ENCODE measurements at places on chromosomes 7 and 10.
A peak's percentile ranks its signal among the peaks of the same experiment; 100 is the strongest.

DNA sequence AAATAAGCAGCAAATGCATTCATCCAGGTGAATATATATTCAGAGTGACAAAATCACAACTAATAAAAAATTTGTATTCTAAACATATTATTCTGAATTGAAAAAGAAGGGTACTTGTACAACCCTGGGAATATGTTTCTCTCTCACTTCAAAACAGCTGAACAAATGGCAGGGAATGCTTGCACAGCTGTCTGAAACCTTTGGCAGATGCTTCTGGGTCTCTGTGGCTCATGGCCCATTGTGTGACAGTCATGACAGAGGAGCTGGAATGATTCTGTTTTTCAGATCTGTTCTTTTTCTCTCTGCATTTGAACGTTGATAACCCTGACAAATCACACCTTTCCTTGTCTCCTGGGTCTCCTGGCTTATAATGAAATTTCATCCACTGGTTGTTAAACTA, 275.7 kb upstream of the FZD1 start:
- no peak for DNase-seq

GRCh38 chr10:132373241-132373955, 23.6 kb upstream of the PWWP2B start:
- DNase-seq = no peak

GRCh38 chr10:47107007-47107747, 192.8 kb upstream of the GDF10 start:
- DNase-seq = no peak

DNA sequence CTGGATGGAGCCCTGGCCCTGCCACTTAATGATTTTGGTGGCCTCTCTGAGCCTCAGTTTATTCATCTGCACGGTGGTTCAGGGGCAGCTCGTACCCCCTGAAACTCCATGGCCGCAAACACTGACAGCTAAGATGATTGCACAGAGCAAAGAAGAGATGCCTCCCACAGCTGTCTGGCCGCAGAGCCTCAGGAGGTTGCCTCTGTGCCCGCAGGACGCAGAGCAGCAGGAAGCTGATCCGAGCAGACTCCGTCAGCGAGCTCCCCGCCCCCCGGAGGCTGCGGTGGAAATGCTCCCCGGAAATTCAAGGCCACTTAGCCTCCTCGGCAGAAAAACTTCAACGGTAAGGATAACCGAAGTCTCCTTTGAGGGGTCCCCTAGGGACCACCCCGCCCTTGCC, 30.2 kb upstream of the C10orf53 start:
- DNase-seq = no peak

DNA sequence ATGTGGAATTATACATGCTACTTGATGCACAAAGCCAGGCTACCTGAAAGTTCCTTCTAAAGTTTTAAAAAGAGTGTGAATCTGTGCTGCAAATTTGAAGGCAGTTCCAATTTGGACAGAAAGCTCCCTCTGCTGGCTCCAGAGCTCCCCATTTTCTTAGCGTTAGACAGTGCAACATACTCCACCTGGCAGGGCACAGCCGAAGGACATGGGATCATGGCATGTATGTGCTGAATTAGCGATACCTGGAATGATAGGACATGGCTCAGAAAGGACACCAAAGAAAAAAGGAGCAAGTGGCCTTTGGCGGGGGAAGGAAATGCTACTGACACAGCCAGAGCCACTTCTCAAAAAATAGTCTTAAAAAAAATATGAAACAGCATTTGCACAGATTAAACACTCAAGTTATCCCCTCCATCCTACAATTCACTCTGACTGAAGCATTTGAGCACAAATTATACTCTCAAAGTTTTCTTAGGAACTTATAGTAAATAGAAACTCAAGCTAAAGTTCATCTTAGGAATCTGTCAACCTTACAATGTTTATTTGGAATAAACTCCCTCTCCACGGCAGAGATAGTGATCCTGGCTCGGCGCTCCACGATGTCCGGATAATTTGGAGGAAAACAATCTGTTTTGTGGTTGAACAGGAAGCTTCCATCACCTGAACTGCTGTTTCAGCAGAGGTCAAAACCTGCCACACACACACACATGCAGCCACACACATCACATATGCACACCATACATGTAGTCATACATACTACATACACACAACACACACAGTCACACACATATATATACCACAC, 80.0 kb downstream of the C7orf25 start:
- no peak for DNase-seq

- no peak for DNase-seq
Measured at GRCh38 chr7:47390914-47391313, 191.0 kb downstream of the TNS3 start.

- DNase-seq = no peak
Measured at GRCh38 chr7:134778941-134779740, at the start of gene CALD1. Gene CALD1 (plus strand): TSS chr7:134779634. CDS start chr7:134867734, 88,100 bp downstream.

GRCh38 chr7:141954334-141954733, 7.6 kb upstream of the CLEC5A start:
- DNase-seq = no peak

DNA sequence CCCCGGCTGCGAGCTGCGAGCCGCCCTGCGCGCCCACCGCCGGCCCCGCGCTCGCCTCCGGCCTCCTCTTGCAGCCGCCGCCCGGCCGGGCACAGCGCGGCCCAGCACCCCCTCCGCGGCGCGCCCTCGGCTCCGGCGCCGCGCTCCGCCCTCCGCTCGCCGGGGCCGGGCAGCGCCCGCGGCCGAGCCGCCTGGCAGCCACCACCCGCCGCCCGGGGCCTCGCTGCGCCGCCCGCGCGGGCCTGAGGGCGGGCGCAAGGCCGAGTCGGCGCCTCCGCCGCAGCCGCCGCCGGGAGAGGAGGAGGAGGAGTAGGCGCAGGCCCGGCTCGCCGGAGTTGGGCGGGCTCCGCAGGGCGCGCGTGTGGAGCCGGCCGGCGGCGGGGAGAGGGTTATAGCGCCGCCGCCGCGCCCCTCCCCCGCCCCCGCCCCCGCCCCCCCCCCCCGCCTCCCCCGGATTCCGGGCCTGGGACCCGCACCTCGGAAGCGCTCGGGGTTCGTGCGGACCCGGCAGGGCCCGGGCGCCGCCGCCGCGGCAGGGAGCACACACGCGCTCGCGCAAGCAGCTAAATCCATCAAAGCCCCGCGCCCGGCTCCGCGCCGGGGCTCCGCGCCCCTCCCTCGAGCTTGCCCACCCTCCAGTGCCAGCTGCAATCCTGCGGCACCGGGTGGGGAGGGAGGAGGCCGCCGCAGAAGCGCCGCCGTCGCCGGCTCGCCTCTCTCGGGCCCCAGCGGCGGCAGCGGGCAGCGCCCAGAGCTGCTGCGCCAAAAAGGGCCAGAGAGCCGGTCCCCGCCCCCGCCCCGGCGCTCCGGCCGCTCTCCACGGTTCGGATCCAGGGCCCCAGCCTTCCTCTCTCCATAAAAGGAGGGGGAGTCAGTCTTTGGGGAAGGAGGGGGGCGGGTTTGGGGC, at the start of gene PDGFA:
Gene PDGFA, minus strand, starts transcription at position 363 of the 907 bp plus-strand sequence. CDS start 845 bp downstream, outside the sequence.
- peak; percentile 51 for DNase-seq

- no peak for DNase-seq
Measured at GRCh38 chr7:23242935-23243334, 3.6 kb upstream of the GPNMB start.

DNA sequence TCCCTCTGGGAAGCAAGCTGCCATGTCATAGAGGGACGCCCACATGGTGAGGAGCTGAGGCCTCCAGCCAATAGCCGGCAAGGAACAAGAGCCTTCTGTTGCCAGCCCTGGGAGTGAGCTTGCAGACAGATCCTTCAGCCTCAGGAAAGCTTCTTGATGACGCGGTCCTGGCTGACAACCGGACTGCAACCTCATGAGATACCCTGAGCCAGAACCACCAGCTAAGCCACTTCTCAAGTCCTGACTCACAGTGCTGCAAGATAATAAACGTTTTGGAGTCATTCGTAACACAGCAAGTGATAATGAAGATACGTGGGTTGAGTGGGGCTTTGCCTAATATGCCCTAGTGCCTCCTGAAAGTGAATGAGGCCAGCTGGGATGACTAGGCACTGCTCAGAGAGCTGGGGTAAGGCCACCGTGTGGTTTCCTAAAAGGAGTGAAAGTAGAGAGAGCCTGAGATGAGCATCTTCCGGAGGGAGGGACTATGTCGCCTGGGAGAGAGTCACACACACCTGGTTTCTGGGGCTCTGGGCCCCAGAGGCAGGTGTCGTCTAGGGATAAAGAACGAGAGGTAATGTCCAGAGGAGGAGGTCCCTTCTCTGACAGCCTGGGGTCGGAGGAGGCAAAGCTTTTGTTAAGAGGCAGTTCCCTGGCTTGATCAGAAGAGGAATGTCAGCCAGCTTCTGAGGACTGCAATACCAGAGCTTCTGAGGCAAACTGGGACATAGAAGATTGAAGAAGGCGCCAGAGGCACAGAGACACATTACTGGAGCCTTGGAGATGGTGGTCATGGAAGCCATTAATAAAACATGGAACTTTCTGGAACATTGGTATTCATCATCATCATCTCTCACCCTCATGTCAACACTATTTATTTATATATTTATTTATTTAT, 53.6 kb downstream of the PYROXD2 start:
- peak; percentile 86 for DNase-seq

GRCh38 chr10:126250527-126251310, 137.6 kb downstream of the ADAM12 start:
- no peak for DNase-seq

DNA sequence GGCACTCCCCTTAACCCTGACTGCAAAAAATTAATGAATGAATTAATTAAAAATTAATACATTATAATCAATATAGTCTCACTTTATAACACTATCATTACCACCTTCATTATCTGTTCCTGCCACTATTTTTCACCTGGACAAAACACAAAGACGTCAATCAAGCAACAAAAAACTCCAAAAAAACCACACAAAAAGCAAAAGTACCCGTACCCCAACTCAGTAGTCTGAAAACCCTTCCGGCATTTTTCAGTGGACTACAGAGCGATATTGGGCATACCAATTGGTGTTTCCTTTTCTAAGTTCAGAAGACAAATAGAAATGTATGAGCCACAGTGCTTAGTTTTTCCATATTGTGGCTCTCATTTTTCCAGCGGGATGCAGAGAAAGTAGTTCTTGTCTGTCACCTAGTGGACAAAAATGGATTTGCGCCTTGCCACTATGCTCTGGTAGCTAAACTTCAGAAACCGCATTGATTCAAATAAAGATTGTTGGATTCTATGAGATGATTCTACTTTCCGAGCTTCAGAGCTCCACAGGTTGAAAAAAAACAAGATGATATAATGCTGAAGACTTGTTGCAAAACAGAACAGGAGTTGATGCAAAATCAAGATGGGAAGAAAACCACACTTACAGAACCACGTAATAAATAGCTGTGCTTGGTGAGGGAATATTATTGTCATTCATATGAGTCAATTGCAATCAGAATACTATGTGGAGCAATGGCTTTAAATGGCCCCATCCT, 50.6 kb upstream of the ITGB1 start:
- peak; percentile 84 for DNase-seq

DNA sequence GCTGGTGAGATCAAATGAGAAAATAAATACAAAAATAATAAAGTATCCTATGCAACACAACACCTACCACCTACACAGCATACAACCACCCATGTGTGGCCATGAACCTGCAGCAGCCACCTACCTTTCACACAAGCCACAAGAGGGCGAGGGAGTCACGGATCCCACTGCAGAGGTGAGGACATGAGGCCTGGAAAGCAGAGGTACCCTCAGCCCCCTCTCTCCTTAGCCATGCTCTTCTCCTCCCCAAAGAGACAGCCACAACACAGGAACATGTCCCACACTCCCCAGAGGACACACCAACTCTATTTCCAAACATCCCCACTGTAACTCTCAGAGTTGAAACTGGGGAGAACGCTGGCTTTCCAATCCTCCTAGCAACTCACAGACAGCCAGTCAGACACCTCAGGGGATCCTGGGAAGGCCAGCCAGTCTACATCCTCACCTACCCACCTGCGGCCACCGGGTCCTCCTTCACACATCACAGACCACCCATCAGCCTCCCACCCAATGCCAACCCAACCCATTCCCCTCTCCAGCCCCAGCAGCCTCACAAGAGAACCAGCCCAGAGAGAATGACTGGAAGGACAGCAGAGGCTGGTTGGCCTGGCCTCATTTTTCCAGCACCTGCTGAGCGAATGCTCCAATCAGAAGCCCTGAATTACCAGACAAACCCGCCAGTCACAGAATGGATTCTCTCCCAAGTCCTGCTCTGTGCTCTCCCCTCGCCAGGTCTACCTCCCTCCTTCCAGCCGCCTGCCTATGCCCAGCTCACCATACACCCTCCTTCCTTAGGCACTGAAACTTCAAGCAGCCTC, 18.4 kb downstream of the DLG5 start:
- peak; percentile 31 for DNase-seq

DNA sequence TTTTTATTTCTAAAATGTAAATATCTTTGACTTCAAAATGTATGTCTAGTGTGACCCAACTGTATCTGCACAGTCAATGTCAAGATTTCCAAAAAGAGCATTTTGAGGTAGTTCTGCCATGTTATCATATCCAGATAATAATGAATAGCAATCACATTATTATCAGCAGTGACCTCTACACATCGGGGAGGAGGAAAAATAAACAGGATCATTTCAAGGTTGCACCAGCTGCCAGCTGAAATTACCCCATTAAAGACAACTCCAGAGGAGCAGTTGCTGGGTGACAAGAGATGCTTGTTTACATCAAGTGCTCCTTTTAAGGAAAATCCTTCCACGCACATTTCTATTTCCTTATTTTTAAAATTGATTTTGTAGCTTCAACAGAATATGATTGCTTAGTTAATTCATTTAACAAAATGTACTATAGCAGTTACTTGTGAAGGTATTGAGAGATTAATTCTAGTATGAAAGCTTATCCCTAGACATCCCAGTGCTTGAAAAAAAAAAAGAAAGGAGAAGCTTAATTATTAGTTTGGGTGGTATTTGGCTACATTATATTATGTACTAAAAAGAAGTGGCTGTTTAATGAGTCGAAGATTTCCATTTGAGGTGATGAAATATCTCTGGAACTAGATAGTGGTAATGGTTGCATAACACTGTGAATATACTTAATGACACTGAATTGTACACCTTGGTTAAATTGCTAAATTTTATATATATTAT, 19.3 kb upstream of the SLC35G1 start:
- no peak for DNase-seq

DNA sequence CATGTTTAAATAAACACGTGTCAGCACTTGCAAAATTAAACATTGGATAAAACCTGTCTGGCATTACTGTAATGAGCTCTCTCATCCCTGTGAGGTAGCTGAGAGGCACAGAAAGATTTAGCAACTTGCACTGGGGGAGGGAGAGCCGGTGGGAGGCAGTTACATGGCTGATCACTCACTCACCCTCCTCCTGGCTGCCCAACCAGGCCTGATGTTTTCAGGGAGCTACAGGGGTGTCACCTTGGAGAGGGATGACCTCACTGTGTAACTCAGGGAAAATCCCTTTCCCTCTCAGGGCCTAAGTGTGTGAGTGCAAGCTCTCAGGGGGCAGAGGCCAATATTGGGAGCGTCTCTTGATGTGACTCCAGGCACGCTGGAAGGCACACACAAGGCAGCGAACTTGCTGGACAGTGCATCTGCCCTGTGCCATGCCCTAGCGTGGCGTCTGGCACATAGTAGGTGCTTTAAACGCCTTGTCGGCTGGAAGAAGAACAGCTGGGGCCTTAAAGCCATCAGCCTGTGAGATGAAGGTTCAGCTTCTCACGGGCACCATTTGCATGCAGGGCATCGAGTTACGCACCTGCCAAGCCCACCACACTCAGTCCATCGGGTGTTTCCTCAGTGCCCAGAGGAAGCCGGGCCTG, 51.1 kb downstream of the ELFN1 start:
- DNase-seq = no peak

Measured in erythroblast (primary cell).